ENCODE measurements at places on chromosomes 2 and 18.
A peak's percentile ranks its signal among the peaks of the same experiment; 100 is the strongest.

- no peak for DNase-seq
These were observed 249.3 kb upstream of the MYT1L start for GRCh38 chr2:2580341-2580740.

GRCh38 chr2:120520929-120521912 lies 175.3 kb downstream of the INHBB start:
- no peak for DNase-seq

DNA sequence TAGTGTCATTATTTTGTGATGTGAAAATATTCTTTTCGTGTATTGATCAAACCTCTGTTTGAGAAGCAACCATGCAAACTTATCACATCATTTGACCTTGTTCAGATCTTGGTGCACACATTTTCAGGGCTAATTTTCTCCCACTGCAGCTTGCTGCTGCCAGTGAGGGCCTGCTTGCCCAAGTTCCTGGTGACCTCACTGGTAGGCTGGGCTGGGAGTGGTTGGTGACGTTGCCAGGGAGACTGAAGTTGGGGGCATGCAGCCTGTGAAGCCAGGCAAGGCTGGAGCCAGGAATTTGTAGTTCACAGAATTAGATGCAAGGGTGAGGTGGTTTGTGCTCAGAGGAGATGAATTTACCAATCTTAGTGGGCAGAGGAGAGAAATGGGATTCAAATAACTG lies 38.5 kb downstream of the PARD3B start:
- no peak for DNase-seq

- DNase-seq, result peak; percentile 82
These were observed 9.8 kb upstream of the ZNF397 start for GRCh38 chr18:35231052-35231451.

- no peak for DNase-seq
These were observed 40.3 kb downstream of the METTL8 start for GRCh38 chr2:171393487-171393886.

- DNase-seq, result no peak
These were observed 73.9 kb upstream of the TWSG1 start for GRCh38 chr18:9260388-9261380.

GRCh38 chr2:64135421-64135820 lies 8.8 kb downstream of the PELI1 start:
- no peak for DNase-seq

GRCh38 chr2:85952196-85952734 lies 63.5 kb upstream of the ST3GAL5 start:
- DNase-seq, result no peak

DNA sequence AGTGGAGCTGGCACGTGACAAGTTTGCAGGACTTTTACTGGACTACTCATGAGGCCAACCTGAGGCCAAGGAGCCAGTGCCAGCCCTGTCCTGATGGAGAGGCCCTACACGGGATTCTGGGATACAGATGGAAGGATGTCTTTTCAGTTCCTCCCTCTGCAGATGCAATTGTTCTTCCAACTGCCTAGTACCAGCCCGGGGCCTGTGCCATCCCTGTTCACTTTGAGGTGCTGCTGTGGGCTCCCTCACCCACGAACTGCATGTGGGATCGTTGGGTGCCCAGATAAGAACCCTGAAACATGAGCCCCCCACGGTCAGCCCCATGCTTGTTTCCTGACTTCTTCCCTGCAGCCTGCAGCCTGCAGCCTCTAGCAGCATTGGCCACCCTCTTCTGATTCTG lies 25.3 kb upstream of the LAPTM4A start:
- DNase-seq, result no peak

- no peak for DNase-seq
These were observed 229.0 kb downstream of the SOX11 start for GRCh38 chr2:5921081-5921642.

DNA sequence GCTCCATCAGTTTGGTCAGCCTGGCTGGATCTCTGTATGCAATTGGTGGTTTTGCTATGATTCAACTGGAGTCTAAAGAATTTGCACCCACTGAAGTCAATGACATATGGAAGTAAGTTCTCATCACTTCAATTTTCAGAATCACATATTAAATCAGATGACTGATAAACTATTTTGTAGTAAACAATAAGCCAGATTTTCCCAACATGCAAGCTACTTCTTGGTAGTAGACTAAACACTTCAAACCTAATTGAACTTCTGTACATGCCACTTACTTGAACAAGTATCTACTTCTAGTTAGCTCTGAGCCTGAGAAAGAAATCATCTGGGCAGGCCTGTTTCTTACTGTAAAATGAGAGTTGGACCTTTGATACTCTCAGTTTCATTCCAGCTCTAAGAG lies 11.4 kb downstream of the KLHL41 start:
- DNase-seq, result no peak

GRCh38 chr18:57432751-57433400 lies 2.3 kb upstream of the ONECUT2 start:
- no peak for DNase-seq

GRCh38 chr2:74005786-74006185 lies 21.1 kb downstream of the TET3 start:
- DNase-seq, result no peak

- DNase-seq, result no peak
These were observed 1624.1 kb upstream of the ZEB2 start for GRCh38 chr2:146143971-146144370.

- DNase-seq, result no peak
These were observed 14.9 kb downstream of the ATOH8 start for GRCh38 chr2:85768713-85769112.

- peak; percentile 54 for DNase-seq
These were observed 39.2 kb downstream of the ABCG8 start for GRCh38 chr2:43877782-43878464.

- DNase-seq, result no peak
These were observed 137.6 kb downstream of the UPP2 start for GRCh38 chr2:158239271-158239670.

DNA sequence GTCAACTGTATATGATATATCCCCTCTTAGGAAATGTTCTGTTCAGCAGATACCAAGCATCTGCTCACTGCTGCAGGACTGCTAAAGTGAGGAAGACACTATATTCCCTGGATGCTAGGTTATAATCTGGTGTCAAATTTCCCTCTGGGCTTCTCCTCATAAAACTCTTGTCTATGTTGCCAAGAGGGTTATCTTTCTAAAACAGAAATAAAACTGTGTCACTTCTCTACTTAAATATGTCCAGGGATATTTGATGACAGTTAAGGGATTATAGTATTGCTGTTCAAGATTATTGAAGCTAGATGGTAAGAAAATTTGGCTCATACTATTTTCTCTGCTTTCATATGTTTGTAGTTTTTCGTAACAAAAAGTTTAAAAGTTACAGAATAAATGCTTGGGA lies 30.5 kb upstream of the SNRNP27 start:
- DNase-seq, result no peak

GRCh38 chr18:76448256-76449110 lies 46.6 kb downstream of the ZNF516 start:
- no peak for DNase-seq

GRCh38 chr18:62325806-62326645 lies 916 bp downstream of the TNFRSF11A start:
- no peak for DNase-seq

- DNase-seq, result no peak
These were observed 63.8 kb upstream of the RPL31 start for GRCh38 chr2:100938031-100939026.

DNA sequence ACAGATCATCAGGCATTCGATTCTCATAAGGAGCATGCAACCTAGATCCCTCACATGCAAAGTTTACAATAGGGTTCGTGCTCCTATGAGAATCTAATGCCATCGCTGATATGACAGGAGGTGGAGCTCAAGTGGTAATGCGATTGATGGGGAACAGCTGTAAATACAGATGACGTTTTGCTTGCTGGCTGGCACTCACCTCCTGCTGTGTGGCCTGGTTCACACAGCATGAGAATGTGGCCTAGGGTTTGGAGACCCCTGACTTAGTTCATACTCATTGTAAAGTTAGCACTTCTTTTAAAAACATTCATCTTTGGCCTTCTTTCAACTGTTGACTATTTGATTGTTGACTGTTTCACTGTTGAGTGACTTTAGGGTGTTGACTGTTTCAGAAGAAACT lies 8.7 kb upstream of the CHMP1B start:
- no peak for DNase-seq

GRCh38 chr2:98506881-98507280 lies 62.2 kb downstream of the INPP4A start:
- no peak for DNase-seq

DNA sequence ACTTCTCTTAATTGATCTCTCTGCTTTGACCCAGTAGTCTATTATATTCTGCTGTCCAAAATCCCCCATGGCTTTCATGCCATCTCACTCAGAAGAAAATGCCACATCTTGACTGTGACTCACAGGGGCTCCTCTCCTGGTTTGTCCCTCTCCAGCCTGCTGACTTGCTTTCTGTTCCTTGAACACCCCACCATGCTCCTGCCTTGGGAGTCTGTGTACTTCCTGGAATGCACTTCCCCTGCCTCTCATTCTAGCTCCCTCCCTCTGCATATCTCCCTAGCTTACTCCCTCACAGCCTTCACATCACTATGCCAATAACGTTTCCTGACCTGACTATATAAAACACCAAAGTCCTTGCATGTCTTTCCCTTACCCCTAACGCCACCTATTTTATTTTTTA lies 167.2 kb downstream of the TRIB2 start:
- no peak for DNase-seq

DNA sequence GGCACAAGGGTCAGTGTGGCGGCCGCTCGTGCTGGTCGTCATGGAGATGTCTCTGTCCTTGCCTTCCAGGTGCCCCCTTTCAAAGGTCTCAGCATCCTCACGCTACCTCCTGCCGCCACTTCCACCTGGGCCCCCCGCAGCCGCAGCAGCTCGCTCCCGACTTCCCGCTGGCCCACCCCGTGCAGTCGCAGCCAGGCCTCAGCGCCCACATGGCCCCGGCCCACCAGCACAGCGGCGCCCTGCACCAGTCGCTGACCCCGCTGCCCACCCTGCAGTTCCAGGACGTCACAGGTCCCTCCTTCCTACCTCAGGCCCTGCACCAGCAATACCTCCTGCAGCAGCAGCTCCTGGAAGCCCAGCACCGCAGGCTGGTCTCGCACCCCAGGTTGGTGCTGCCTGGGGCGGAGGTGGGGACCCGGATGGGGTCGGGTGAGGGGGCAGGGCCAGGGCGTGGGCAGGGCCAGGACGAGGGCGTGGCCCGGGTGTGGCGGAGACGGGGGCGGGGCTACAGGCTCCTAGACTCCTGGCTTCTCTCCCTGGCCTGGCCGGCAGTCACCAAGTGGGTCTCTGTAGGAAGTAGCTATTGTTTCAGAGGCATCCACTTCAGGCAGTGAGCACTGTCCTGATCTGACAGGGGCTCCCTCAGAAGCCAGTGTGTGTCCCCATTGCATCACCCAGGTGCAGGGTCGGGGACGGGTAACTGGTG lies 223.7 kb downstream of the LOXHD1 start:
- DNase-seq, result no peak

DNA sequence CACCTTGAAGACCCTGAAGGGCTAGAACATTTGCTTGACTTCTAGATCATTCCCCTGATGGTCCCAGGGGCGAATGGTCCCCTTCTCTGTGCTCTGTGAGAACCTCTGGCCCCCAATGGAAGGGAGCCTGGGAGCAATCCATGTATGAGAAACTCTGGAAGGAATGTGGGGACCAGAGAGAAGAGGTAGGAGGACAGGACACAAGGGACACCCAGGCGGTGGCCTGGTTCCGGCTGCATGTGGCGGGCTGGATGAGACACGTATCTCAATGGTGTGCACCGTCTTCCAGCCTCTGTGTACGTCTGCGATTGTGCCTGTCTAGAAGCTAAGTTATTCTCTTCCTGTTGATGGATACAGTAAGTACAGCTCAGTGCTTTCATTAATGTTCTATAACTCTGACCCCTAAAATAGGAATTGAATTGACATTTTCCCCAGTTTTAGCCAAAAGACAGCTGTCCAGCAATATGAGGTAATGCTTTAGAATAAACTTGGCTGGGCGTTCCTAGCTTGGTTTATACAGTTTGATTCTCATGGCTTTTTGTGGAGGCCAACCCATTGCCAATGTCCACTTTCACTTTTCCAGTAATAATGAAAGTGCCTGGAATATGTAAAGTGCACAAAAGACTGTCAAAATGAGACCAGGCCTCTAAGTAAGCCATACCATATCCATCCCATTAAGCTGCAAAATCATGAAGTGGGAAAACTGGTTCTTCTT lies 30.1 kb upstream of the COPS8 start:
- DNase-seq, result no peak

DNA sequence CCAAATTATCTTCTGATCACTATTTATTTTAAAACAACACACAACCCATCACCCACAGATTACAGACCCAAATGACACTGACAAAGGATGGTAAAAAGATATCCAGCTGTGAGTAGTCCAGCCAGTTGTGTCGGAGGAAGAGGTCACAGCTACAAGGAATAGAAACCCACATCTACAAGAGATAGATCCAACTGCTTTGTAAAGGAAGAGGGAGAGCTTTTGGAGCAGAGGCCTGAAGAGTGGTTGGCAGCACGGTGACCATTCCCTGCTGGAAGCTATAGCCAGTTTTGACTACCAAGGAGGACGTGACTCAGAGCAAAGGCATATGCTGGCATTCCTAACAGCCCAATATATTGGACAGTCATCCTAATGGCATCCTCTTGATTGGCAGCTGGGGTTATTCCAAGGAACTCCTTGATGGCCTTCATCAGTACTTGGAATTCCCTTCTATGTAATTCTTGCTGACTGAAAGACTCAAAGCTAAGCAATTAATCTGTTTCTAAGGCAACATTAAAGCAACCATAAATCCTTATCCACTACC lies 17.1 kb downstream of the SLC8A1 start:
- DNase-seq, result no peak

Data from CD4-positive, alpha-beta T cell treated with Interleukin-4 for 4 hours (primary cell).